ENCODE measurements at places on chromosomes 2 and 18. TPM values are rescaled to one million over a fixed set of nuclear protein-coding genes. Genes with fewer than 3 reads are reported as not detected.

The CYTIP gene
- total RNA-seq, result not detected

The CHRNG gene
- total RNA-seq, result not detected

GRCh38 chr18:75304678-75305557 lies 94.3 kb downstream of the TSHZ1 start:
- no peak overlapping the region for H3K27ac ChIP-seq
- no peaks in the 10 kb centered on the region for H3K4me1 ChIP-seq
- H3K4me3 ChIP-seq, result no peak overlapping the region
- no peak for DNase-seq
- no peaks in the 10 kb centered on the region for H3K36me3 ChIP-seq

DNA sequence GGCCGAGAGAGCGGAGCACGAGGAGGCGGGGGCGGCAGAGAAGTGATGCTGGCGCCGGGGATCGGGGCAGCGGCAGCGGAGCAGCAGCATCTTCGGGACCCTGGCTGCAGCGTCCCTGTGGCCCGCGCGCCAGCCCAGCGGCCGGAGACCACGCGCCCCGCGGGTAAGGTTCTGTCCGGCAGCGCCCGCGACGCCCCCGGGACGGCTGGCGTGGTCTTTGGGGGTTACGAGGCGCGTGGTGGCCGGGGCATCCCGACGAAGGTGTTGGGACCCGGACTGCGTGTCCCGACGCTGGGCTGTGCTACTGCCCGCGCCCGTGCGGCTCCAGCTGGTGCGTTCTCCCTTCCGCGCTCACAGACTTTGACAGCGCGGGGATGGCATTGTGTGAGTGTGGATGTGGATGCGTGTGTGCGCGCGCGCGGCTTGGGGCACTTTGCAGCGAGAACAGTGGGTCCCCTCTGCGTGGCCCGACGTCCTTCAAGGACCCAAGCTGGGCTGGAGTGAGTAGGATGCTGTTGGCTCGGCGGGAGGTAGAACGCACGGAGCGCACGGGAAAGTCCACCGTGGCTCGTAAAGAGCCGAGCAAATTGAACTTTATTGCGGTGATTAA lies 405.0 kb downstream of the XIRP2 start:
- DNase-seq, result peak; percentile 22
- peaks cover 3% of the 10 kb centered on the region for H3K36me3 ChIP-seq
- H3K27ac ChIP-seq, result no peak overlapping the region
- H3K4me1 ChIP-seq, result peaks cover 15% of the 10 kb centered on the region
- H3K27me3 ChIP-seq, result peaks cover 45% of the 10 kb centered on the region

GRCh38 chr2:200177971-200178911 lies 128.3 kb upstream of the SPATS2L start:
- no peaks in the 10 kb centered on the region for H3K4me1 ChIP-seq
- DNase-seq, result no peak
- H3K27me3 ChIP-seq, result no peaks in the 10 kb centered on the region

- no peak for DNase-seq
- peaks cover 6% of the 10 kb centered on the region for H3K27me3 ChIP-seq
- peaks cover 94% of the 10 kb centered on the region for H3K4me1 ChIP-seq
- H3K4me3 ChIP-seq, result no peak overlapping the region
- H3K27ac ChIP-seq, result no peak overlapping the region
Measured at GRCh38 chr2:191686729-191687128, 8.8 kb downstream of the NABP1 start.

The SERPINB11 gene
- total RNA-seq, result not detected

GRCh38 chr2:12948231-12948960 lies 231.7 kb downstream of the TRIB2 start:
- DNase-seq, result peak; percentile 19
- peaks cover 30% of the 10 kb centered on the region for H3K4me1 ChIP-seq
- no peak overlapping the region for H3K4me3 ChIP-seq
- no peaks in the 10 kb centered on the region for H3K27me3 ChIP-seq
- H3K36me3 ChIP-seq, result no peaks in the 10 kb centered on the region
- no peak overlapping the region for H3K27ac ChIP-seq

The CFAP221 gene
- total RNA-seq, result not detected
